ENCODE measurements at places on chromosomes 13 and 19. TPM values are rescaled to one million over a fixed set of nuclear protein-coding genes. Genes with fewer than 3 reads are reported as not detected.

CYP4F12 gene
- 0.16 TPM for total RNA-seq

UQCRFS1 gene
- 39.1 TPM for total RNA-seq

LRRC8E gene
- not detected for total RNA-seq

FREM2 gene
- total RNA-seq: 0.02 TPM

PTBP1 gene
- total RNA-seq: 611 TPM

CAB39L gene
- total RNA-seq: 10.0 TPM

KLK12 gene
- not detected for total RNA-seq

- DNase-seq: no peak
- no peak overlapping the region for H3K4me3 ChIP-seq
- H3K27me3 ChIP-seq: no peaks in the 10 kb centered on the region
These were observed 16.9 kb upstream of the TEX29 start for GRCh38 chr13:111303559-111303958.

DNA sequence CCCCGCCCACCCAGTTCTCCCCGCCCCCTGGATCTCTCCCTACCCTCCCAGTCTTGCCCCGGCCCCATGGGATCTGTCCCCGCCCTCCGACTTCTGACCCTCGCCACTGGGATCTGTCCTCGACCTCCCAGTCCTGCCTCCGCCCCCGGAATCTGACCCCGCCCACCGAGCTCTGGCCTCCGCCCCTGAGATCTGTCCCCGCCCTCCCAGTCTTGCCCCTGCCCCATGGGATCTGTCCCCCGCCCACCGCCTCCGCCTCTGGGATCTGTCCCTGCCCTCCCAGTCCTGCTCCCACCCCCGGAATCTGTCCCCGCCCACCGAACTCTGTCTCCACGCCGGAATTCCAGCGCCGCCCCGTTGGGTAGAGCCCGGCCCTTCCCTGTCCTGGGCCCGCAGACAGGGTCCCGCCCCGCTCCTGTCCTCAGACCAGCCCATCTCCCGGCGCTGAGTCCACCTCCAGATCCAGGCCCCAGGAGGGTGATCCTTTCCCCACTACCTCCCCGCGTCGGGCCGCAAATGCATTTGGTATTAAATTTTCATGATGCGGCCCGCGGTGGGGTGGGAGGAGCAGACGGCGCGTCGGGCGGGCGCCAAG, 1.5 kb upstream of the SLC17A7 start:
- H3K4me1 ChIP-seq: peaks cover 32% of the 10 kb centered on the region
- peak; percentile 87 for DNase-seq
- peak overlapping the region; percentile 87 for H3K4me3 ChIP-seq
- H3K36me3 ChIP-seq: peaks cover 3% of the 10 kb centered on the region

GRCh38 chr13:23723471-23723870, 153.3 kb downstream of the TNFRSF19 start:
- no peaks in the 10 kb centered on the region for H3K36me3 ChIP-seq
- H3K4me3 ChIP-seq: no peak overlapping the region
- DNase-seq: no peak
- H3K27ac ChIP-seq: no peak overlapping the region
- H3K27me3 ChIP-seq: no peaks in the 10 kb centered on the region
- H3K4me1 ChIP-seq: peaks cover 17% of the 10 kb centered on the region

DNA sequence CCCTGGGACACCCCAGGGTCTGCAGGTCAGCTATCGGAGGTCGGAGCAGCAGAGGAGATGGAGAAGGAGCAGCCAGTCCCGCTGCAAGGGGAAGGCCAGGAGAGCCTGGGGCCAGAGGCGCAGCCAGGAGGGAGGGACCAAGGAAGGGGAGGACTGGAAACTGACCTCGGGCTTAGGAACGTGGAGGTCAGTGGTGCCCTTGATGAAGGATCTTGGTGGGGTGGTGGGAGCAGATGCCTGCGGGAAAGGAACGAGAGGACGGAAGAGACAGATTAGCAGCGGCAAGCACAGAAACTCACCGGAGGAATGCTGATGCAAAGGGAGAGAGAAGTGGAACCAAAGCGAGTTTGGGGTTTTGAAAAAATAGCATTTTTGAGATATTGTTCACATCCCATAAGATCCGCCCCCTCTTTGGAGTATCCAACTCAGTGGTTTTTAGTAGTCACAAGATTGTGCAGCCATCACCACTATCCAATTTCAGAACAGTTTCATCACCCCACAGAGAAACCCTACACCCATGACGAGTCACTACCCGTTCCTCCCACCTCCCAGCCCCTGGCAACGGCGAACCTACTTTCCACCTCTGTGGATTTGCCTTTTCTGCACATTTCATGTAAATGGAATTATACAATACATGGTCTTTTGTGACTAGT, 22.1 kb downstream of the PLEKHF1 start:
- peak overlapping the region; percentile 67 for H3K4me3 ChIP-seq
- H3K36me3 ChIP-seq: peaks cover 8% of the 10 kb centered on the region
- H3K4me1 ChIP-seq: peaks cover 66% of the 10 kb centered on the region
- H3K27ac ChIP-seq: peak overlapping the region; percentile 74
- H3K27me3 ChIP-seq: no peaks in the 10 kb centered on the region
- peak; percentile 70 for DNase-seq

GRCh38 chr19:49249933-49250332, 75.1 kb downstream of the SLC6A16 start:
- no peaks in the 10 kb centered on the region for H3K36me3 ChIP-seq
- peaks cover 9% of the 10 kb centered on the region for H3K27me3 ChIP-seq

- no peaks in the 10 kb centered on the region for H3K36me3 ChIP-seq
- no peak overlapping the region for H3K27ac ChIP-seq
- DNase-seq: peak; percentile 72
- no peak overlapping the region for H3K4me3 ChIP-seq
- no peaks in the 10 kb centered on the region for H3K4me1 ChIP-seq
These were observed 14.0 kb upstream of the CELF5 start for GRCh38 chr19:3210347-3211017.

DNA sequence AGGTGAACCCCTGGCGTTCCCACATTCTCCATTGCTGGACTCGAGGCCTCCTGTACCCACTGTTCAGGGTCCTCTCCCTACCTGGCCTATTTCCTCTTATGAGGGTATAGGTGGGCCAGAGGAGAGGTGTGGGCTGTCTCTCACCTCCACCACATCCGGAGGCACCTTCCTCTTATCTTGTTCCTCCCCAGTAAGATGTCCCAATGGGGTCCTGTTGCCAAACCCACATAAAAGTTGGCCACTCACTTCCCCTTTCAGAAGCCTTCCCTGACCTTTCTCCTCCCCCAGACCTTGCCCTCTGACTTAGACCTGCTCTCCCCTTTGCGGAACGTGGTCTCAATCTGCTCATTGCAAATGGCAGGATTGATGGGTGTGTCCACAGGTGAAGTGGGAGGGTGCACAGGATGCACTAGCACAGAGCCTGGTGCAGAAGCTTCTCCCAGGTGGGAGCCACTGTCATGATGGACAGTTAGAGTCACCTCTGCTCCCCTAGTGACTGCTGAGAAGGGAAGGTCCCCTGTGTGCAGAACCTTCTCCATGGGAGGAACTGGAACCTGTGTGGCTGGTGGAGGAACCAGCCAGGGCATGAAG, 1.3 kb downstream of the CYP4F3 start:
- no peaks in the 10 kb centered on the region for H3K36me3 ChIP-seq
- no peak overlapping the region for H3K27ac ChIP-seq
- peaks cover 6% of the 10 kb centered on the region for H3K27me3 ChIP-seq
- no peaks in the 10 kb centered on the region for H3K4me1 ChIP-seq
- no peak for DNase-seq

DNA sequence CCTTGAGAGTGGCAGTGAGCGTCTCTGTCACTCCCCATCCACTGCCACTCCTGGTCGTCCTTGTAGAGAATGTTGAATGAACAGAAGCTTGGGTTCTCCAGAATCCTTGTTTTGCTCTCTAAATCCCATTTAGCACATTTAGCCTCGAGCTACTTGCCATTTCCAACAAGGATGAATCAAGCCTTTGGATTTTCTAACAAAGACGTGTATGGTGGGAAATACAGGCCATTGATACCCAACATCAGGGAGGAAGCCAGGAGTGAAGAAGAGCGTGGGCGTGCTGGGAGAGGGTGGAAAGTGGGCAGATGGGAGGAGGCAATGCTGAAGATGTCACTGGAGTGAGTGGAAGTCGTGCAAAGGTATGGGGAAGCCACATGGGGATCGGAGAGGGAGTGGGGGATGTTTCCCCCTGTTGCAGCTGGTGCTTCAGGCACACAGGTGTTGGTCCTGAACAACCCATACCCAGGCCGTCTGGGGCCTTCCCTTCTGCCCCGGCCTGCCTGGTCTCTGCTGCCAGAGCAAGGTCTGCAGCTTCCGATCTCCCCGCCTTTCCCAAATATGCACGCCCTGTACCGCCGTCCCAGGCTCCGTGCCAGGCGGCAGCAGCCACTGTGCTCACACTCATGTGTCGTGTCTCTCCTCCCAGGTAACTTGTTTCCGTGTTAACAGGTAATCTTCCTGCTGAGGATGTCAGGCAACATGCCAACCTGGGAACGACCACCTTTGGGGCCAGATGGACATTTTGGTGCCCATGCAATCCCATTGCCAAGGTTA, 48.7 kb downstream of the ZIC5 start:
- H3K27me3 ChIP-seq: peaks cover 16% of the 10 kb centered on the region
- no peak overlapping the region for H3K4me3 ChIP-seq
- no peak for DNase-seq
- no peaks in the 10 kb centered on the region for H3K4me1 ChIP-seq
- no peak overlapping the region for H3K27ac ChIP-seq

GRCh38 chr13:102399791-102400674, 1.8 kb downstream of the FGF14 start:
- H3K4me3 ChIP-seq: peak overlapping the region; percentile 83
- H3K27me3 ChIP-seq: peaks cover 66% of the 10 kb centered on the region
- peak; percentile 30 for DNase-seq
- H3K27ac ChIP-seq: no peak overlapping the region

DNA sequence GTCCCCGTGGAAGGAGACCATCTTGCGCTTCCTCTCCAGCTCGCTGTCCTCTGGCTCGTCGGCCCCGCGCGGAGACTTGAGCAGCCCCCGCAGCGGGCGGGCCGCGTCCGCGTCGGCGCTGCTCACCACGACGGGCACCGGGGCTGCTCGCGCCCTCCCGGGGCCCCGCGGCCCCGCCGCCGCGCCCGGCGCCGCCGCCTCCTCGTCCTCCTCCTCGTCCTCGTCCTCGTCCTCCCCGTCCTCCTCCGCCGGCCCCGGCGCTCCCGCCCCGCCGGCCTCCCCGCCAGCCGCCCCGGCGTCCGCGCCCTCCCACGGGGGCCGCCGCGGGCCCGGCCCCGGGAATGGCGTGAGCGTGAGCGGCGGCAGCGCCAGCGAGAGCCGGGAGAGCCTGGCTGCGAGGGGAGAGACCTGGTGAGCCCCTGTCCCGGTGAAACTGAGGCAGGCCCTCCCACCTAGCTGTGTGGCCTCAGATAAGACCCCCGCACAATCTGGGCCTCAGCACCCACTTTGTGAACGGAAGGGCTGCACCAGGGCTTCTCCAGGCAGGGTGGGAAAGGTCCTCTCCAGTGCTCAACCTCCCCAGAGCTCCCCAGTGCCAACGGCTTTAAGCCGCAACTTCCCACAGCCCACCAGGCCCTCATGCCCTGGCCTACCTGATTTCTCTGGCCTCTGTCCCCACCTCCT, 17.8 kb downstream of the LMTK3 start:
- H3K4me1 ChIP-seq: peaks cover 34% of the 10 kb centered on the region
- peak overlapping the region; percentile 84 for H3K4me3 ChIP-seq
- H3K27ac ChIP-seq: peak overlapping the region; percentile 57
- H3K27me3 ChIP-seq: peaks cover 60% of the 10 kb centered on the region

- H3K27ac ChIP-seq: no peak overlapping the region
- H3K4me3 ChIP-seq: no peak overlapping the region
- no peaks in the 10 kb centered on the region for H3K27me3 ChIP-seq
- peaks cover 4% of the 10 kb centered on the region for H3K36me3 ChIP-seq
- peaks cover 15% of the 10 kb centered on the region for H3K4me1 ChIP-seq
- no peak for DNase-seq
These were observed 289.2 kb downstream of the KLF12 start for GRCh38 chr13:73844986-73845385.

- no peaks in the 10 kb centered on the region for H3K27me3 ChIP-seq
- no peak for DNase-seq
- peaks cover 19% of the 10 kb centered on the region for H3K36me3 ChIP-seq
- H3K4me3 ChIP-seq: no peak overlapping the region
These were observed 6.7 kb downstream of the ZNF708 start for GRCh38 chr19:21322528-21322927.

GRCh38 chr19:5698635-5699422, 8.7 kb downstream of the RPL36 start:
- no peaks in the 10 kb centered on the region for H3K27me3 ChIP-seq
- peaks cover 9% of the 10 kb centered on the region for H3K36me3 ChIP-seq
- H3K4me3 ChIP-seq: no peak overlapping the region
- H3K27ac ChIP-seq: no peak overlapping the region
- H3K4me1 ChIP-seq: peaks cover 5% of the 10 kb centered on the region

DNA sequence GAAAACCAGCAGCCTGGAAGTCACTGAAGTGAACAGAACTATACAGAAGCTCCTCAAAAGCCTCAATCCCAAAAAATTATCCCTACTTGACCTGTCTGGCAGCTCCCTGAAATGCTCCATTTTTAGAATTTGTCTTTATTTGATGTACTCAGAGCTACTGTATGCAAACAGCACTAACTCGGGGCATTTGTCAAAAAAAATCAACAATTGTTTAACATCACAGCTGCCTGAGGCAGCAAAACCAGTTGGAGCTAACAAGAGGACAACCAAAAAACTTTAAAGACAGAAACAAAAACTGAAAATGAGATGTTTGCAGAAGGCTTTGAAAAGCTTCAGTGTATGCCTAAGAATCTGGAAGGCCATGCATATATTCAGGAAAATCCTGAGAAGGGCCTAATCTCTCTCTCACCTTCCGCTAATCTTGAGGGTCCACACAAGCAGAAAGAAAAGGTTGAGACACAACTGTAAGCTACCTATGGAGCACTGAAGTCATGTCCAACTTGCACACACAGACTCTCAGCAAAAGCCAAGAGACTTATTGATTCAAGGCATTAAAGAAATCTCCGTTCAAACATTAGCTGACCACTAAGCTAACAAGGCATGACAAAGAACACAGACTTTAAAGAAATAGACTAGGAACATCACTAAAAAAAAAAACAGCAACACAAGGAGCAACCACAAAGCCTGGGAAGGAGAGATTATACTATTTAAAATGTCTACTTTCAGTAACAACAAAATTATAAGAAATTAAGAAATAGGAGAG, 16.1 kb downstream of the VWA8 start:
- peak overlapping the region; percentile 11 for H3K27ac ChIP-seq
- peaks cover 39% of the 10 kb centered on the region for H3K36me3 ChIP-seq
- H3K27me3 ChIP-seq: no peaks in the 10 kb centered on the region
- no peak overlapping the region for H3K4me3 ChIP-seq
- H3K4me1 ChIP-seq: peaks cover 9% of the 10 kb centered on the region

DNA sequence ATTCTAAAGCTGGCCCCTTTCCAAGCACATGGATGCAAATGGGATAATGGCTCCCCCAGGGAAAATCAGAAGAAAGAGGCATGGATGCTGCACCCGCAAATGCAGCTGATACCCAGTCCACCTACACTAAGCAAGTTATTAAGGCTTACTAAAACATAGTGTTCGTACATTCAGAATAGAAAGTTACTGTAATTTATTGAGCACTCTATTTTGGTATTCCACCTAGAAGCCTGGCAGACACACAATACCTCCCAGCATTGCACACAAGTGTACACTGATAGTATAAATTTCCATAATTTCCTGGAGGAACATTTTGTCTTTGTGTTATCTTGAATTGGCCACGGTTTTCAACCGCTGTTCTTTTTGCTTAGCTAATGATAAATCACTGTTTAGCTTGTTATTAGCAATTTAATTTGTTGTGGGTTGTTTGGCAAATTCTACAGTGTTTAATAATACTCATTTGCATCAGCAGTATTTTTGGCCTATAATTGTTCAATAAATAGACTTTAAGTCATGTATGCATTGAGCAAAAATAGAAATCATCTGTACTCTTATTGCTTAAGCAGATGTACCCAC, 94.5 kb upstream of the MRI1 start:
- H3K27ac ChIP-seq: no peak overlapping the region
- H3K4me1 ChIP-seq: no peaks in the 10 kb centered on the region
- H3K36me3 ChIP-seq: peaks cover 3% of the 10 kb centered on the region
- H3K4me3 ChIP-seq: no peak overlapping the region
